ENCODE measurements at places on chromosomes 4 and X.
A peak's percentile ranks its signal among the peaks of the same experiment; 100 is the strongest.

GRCh38 chrX:43940816-43941474 is 32.2 kb downstream of the NDP start:
- DNase-seq = no peak

DNA sequence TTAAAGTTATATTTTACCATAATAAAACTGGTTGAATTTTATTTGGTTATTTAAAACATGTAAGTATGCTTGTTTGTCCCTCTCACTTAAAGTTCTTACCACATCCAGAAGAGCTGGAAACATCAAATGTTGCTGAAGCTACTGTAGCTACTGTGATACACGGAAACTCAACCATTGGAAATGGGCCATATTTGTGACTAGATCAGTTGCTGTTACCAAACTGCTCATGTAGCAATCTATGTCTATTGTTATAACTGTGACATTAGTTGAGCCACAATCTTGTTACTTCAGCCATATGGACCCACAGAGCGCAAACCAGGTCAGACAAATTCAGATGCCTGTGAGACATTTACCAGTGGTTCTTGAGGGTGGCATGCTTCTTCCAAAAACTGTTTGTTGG is 41.6 kb downstream of the NDNF start:
- no peak for DNase-seq

DNA sequence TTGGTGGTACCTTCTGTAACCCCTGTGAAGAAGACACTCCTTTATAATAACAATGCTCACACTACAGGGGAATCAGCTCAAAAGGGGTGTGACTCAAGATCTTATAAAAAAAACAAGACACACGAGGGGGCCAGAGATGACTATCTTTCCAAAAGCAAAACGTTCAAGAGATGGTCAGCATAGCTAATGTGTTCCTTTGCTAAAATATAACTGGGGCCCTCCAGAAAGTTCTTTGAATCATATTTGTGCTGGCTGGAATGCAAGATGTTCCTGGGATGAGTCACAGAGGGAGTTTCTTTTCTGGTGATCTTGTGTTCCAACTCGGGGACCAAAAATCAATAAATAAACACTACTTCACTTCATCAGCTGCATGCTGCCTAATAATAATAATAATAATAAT is 46.5 kb downstream of the RAI2 start:
- no peak for DNase-seq

- DNase-seq = peak; percentile 20
Measured at GRCh38 chr4:161320377-161320776, 843.4 kb downstream of the FSTL5 start.

DNA sequence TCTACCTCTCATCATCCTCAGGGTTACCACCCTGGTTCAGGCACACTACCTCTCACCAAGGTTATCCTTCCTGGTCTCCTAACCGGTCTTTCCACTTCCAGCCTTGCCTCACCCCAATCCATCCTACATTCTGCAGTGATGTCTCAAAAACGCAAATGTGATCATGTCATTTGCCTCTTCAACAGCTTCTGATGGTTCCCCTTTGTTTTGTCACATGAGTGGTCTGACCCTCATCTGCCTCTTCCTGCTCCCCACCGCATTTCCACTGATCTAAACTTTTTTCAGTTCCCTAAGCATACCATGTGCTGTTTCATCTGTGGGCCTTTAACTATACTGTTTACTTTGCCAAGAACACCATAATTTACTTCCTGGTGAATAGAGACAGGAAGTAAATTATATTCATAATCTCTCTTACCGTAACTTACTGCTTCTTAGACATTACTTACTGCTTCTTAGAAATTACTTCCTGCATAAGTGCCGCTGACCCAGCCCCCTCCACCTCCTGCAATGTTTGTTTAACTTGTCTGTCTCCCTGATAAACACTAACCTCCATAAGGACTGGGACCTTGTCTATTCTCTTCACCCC is 27.1 kb upstream of the NSUN7 start:
- DNase-seq = peak; percentile 53

- DNase-seq = no peak
Measured at GRCh38 chr4:1250921-1251772, 2.2 kb upstream of the CTBP1 start.

DNA sequence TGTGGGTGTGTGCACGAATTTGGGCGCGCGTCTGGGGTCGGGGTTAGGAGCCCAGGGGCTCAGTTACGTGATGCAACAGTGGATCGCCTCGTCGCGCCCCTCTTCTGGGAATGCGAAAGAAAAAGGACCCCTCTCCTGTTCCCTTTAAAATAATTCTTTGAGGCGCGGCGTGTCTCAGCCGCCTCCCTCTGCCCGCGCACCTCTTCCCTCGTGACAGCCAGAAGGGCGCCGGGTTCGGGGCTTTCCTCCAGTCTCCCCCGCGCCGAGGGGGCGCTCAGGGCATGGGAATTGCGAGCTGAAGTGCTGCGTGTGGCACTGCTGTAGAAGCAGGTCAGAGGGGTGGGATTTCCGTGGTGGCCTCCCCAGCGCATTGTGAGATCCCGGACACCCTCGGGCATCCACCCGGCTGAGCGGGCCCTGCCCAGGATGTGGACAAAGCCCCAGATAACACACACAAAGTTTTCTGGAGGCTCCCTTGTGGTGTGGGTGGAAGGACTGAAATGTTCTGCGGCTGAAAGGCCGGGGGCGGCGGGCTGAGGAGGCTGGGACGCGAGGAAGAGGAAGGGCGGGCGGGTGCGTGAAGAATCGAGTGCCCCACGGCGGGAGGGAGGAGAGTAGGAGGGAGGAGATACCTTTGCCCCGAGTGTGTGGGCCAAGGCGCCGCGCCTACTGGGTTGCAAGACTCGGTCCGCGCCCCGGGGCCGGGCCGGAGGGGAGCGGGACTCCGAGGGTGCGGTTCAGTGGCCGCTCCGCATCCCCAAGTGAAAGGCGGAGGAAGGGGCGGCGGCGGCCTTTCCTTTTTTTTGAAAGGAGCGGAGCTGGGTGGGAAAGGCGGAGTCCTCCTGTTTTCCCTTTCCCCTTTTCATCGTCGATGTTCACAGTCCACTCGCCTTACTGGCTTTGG is 752 bp downstream of the SEPTIN11 start:
- peak; percentile 57 for DNase-seq

DNA sequence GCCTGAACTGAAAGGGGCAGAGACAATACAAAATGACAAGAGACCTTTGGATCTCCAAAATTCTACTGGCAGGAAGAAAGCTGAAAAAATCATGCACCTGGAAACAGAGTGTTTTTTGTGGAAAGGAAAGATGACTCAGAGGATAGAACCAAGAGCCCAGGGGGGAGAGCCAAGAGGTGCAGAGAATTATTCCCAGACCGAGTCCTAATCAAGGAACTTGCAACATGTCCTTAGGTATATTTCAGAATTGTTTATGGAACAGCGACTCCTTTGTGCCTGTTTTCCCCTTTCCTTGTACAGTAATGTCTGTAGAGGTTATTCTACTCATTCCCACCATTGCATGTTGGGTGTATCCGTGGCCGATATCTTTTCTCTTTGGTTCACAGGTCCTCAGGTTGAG is 71.7 kb downstream of the YIPF6 start:
- no peak for DNase-seq

- DNase-seq = no peak
Measured at GRCh38 chr4:95850161-95850560, 10.3 kb downstream of the PDHA2 start.

- DNase-seq = no peak
Measured at GRCh38 chr4:42284030-42284429, 113.3 kb upstream of the SHISA3 start.

GRCh38 chrX:29903360-29903759 is 312.0 kb upstream of the MAGEB2 start:
- no peak for DNase-seq

DNA sequence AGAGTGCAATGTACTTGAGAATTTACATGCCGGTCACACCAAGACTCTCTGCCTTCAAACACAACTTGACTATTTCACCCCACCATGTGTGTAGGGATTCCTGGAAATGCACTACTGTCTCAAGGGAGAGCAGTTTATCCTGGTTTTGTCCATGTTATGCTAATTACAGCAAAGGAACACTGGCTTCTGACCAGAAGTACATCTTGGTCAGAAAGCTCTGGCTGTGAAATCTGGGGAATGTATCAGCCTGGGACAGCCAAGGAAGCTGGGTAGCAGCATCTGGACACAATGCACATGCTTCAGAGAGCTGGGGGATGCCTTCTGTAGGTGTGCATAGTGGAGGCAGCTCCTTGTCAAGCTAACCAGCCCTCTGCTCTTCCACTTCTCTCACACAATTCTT is 1432.6 kb upstream of the TENM3 start:
- no peak for DNase-seq

- no peak for DNase-seq
Measured at GRCh38 chrX:107769581-107770317, 5.8 kb downstream of the TSC22D3 start.

- DNase-seq = peak; percentile 20
Measured at GRCh38 chr4:46993075-46994006, at the start of gene GABRA4. Gene GABRA4 (minus strand): TSS chr4:46993581. CDS start chr4:46993424, 157 bp downstream.

- DNase-seq = no peak
Measured at GRCh38 chr4:73740353-73740778, at the start of gene CXCL8. Gene CXCL8 (plus strand): TSS chr4:73740569. CDS start chr4:73740659, 90 bp downstream.

GRCh38 chr4:1855333-1856070 is 454 bp downstream of the LETM1 start:
- DNase-seq = no peak

- DNase-seq = no peak
Measured at GRCh38 chr4:94642561-94642866, 115.2 kb upstream of the BMPR1B start.

DNA sequence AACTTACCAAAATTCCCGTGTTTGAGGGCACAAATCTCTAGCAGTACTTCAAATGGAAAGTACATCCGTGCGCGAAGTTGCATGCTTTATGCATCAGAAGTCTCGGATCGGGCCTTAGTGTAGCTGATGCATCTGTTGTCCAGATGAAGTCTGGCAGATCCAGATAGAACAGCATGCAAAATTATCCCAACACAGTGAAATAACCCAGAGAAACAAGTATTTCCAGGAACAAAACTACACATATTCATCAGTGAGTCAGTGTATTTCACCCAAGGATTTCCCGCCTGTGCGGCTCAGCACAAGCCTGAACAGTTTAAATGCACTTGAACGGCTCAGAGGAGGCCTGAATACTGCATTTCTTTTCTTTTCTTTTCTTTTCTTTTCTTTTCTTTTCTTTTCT is 27.4 kb upstream of the CLDN24 start:
- DNase-seq = no peak

DNA sequence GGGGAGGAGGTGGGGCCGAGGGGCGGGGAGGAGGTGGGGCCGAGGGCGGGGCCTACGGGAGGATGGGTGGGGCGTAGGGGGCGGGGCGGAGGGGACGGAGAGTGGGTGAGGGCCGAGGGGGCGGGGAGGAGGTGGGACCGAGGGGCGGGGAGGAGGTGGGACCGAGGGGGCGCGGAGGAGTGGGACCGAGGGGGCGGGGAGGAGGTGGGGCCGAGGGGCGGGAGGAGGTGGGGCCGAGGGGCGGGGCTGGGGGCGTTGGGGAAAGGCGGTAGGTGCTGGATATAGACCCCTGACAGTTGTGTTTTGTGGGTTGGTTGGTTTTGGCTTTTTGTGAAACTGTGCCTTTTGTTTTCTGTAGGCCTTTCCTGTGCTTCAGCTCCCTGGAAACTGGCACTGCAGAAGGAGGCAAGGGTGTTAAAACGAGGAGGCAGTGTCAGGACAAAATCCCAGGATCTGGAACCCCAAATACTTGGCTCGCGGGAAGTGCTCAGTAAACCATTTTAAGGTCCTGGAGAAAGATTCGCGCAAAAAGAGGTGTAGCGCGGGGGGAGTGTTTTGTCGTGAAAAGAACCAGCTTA is 580 bp upstream of the MMGT1 start:
- DNase-seq = peak; percentile 84

- DNase-seq = no peak
Measured at GRCh38 chrX:15269618-15270521, at the start of gene ASB9. Gene ASB9 (minus strand): TSS chrX:15270083. CDS start chrX:15269874, 209 bp downstream.

DNA sequence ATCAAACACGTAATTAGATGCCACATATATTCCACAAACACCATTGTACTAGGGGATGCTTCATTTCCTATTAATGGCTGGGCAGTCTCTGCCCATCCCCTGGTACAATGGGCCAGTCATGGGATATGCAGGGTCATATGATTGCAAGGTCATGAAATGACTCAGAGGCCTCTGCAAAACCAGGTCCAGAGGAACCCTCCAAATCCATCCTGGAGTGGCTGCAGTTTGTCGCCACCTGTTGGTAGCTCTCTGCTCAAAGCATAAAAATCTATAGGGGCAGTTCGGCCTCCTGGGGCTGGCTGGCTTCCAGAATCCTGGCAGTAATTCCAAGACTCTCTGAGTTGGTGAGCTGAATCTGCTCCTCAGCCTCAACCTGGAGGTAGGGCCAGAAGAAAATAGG is 22.9 kb upstream of the PUDP start:
- DNase-seq = no peak

- no peak for DNase-seq
Measured at GRCh38 chrX:15834053-15834452, 20.6 kb downstream of the AP1S2 start.

GRCh38 chr4:142929526-142929925 is 83.4 kb upstream of the INPP4B start:
- no peak for DNase-seq

DNA sequence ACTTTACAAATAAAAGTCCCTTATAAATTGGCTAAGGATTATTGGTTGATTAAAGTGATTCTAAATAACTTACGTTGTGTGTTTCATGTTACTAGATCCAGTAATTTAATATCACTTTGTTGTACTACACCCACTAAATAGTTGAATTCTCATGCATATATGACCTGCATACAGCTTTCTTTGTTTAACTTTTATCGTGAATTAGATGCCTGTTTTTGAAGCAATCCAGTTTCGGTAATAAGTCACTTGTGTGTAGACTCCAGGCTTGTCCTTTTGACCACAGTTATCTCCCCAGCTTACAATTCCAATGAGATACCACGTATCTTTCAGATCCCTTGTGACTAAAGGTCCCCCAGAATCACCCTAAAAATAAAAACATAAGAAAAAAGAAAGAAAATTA is 27.3 kb upstream of the TMPRSS11D start:
- DNase-seq = no peak

DNA sequence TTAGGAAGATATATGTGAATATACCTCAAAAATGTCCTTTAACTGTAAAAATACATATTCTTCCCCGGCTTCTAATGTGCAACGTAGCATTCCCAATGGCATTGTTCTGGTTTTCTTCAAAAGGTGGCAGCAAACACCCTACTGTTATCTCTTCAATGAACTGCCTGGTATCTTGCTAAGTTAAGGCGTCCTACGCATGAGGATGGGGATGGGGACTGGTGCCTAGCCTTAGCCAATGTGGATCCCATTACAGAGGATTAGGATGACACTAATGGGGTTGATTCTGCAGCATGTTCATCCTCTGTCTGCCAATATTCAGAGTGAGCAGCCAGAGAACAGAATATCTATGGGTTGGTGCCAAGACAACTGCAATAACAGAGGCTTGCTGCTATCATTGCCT is 334.9 kb upstream of the ADGRL3 start:
- DNase-seq = no peak

- no peak for DNase-seq
Measured at GRCh38 chrX:153444333-153445011, 1.4 kb downstream of the TREX2 start.

Measured in GM10248 (cell line).